ENCODE measurements at places on chromosomes 11 and 22.

- no peak for DNase-seq
Measured at GRCh38 chr11:86119906-86120305, 51.0 kb upstream of the PICALM start.

- no peak for DNase-seq
Measured at GRCh38 chr11:35515224-35515623, 10.2 kb downstream of the PAMR1 start.

DNA sequence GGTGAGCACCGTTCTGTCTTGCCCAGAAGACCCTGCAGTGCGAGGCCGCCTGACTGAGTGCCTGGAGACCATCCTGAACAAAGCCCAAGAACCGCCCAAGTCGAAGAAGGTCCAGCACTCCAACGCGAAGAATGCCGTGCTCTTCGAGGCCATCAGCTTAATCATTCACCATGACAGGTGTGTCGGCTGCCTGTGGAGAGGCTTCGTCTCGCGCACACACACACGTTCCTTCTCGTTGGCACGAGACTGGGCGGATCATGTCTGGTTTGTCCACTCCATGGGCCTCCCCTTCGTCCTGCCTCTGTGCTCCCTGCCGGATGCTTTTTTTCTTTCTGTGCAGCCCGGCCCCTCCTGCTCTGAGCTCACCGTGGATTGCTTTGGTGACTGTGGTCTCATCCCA, 51.1 kb downstream of the MUC6 start:
- no peak for DNase-seq

- no peak for DNase-seq
Measured at GRCh38 chr22:38107692-38108515, 2.6 kb downstream of the BAIAP2L2 start.

GRCh38 chr11:33802194-33802950, 28.1 kb upstream of the FBXO3 start:
- DNase-seq: no peak

DNA sequence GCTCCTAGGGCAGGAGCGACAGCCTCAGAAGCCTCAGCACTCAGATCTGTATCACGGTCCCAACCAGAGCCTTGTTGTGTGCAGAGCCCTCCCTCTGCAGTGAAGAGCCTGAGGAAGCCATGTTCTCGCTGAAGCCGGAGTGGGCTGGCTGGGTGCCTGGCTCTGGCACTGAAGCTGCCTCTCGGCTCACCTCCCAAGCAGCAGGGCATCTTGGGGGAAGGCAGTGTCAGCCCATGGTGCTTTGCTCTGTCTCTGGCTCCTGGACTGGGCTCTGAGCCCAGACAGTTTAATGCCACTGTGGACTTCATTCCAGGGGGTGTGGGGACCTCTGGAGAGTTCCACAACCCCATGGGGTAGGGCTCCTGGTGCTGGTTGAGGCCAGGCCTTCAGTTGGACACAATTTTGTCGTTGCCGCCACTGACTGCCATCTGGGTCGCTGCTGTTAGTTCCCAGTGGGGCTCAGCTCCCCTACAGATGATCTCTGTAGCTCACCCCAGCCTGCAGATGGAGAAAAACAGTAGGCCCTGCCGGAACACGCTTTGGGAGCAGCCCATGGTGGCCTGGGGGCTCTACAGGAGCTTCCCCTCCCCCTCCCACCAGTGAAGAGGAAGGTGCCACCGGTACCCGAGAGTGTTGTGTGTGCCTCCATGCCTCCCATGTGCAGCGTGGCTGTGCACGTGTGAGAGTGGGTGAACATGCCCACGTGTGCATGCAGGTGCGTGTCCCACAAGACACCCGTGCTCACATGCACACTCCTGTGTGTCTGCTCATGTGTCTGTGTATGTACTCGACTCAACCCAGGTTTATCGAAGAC, 86.5 kb upstream of the B3GAT1 start:
- DNase-seq: peak; percentile 8

- DNase-seq: no peak
Measured at GRCh38 chr11:78472905-78473304, 55.3 kb upstream of the GAB2 start.

- DNase-seq: no peak
Measured at GRCh38 chr11:11940551-11940950, 67.9 kb downstream of the DKK3 start.

DNA sequence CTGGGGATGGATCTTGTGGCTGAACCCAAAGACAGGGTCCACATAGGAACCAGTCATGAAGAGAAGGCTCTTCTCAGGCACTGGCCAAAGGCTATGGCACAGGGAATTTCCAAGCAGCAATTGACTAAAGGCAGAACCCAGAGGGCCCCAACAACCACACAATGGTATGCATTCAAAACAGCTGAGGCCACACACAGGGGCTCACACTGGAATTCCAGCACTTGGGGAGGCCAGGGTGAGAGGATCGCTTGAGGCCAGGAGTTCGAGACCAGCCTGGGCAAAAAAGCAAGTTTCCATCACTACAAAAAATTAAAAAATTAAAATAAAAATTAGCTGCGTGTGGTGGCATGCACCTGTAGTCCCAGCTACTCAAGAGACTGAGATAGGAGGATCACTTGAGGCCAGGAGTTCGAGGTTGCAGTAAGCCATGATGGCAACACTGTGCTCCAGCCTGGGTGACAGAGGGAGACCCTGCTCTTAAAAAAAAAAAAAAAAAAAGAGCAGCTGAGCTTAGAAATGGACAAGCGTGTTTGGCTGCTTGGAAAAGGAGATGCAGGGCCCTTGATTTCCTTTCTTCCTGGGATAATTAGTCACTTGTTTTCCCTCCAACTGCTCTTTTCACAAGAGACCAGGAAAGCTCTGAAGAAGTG, 44.6 kb downstream of the MYH9 start:
- no peak for DNase-seq

GRCh38 chr22:44025171-44026065, 1.3 kb downstream of the PARVB start:
- peak; percentile 78 for DNase-seq

DNA sequence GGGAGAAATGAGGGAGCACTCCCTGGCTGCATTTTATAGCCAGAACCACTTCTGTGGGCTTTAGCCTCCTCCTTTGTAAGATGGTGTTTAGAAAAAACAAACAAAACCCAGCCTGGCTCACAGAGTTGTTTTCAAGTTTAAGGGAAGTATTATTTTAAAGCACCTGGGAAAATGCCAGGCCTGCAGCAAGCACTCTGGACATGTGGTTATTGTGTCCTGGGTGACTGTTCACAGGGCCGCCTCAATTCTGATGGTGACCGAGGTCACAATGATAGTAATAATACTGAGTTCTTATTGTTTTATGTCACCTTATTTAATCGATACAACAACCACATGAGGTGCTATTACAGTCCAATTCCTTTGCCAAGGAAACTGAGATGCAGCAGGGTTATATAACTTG, 20.7 kb upstream of the SLC22A12 start:
- DNase-seq: no peak

DNA sequence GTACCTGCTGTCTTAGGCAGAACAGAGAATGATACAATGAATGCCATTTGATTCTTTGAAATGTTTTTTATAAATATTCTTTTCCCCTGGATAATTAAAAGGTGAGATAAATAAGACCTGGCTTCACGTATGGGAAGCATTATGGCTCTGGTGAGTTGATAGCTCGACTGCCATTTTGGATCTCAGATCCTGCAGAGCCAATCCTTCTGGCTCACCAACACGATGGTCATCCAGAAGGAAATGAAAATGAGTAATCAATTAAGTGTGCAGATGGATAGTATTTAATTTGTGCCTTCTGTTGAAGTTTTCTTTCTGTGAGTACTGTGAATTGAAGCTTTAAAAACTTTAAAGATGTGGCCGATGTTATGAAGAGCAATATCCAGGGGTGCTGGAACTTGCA, 2.7 kb downstream of the TNRC6B start:
- no peak for DNase-seq

DNA sequence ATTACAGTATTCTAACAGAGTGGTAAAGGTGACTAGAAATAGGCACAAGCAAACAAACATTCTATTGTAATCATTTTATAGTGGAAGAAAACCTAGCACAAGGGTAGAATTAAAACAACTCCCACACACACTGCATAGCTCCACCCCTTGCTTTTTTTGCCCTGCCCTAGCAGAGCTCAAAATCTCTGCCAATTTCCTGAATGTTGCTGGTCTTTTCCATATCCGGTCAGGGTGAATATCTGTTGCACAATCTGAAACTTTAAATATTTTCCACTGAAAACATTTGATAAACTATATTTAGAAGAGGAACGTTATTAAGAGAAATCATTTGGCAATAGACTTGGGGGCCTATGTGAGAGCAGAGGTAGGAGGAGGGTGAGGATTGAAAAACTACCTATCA, 2.7 kb downstream of the SPA17 start:
- DNase-seq: no peak

DNA sequence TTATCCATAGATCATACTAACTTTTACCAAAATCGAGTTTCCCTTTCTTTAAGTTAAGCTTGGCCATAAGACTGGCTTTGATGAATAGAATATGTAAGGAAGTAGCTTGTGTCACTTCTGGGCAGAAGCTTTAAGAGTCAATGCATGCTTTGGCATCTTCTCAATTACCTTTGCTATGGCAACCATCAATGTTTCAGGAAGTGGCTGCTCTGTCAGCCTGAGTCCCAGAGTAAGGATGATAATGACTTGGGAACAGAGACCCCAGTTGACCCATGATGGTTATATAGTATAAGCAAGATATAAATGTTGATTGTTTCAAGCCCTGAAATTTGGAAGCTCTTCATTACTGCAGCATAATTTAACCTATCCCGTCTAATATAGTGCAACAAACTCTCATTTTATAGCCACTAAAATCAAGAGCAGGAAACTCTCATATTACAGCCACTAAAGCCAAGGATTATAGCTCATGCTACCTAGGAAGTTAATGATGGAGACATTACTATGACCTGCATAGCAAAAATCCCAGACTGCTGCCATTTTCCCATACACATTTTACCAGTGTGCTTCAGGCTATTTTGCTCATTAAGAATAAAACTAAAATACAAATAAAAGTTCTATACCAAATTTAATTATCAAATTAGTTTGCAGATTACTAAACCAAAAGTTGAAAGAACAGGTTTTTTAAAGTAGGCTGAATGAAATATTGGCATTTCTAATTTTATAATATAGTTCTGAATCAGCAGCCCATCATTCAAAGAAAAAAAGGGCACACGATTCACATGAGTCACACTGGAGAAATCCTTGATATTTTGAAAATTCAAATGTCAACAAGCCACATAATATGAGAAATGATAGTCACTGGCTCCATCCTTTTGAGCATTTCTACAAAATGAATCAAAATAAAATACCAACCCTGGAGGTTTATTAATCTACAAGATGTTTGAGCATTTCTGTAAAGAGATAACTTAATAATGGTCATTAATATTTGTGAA, 23.8 kb downstream of the FSHB start:
- no peak for DNase-seq

GRCh38 chr11:121367001-121367843, 74.7 kb downstream of the SC5D start:
- peak; percentile 43 for DNase-seq
